ENCODE measurements at places on chromosomes 16 and 17.

DNA sequence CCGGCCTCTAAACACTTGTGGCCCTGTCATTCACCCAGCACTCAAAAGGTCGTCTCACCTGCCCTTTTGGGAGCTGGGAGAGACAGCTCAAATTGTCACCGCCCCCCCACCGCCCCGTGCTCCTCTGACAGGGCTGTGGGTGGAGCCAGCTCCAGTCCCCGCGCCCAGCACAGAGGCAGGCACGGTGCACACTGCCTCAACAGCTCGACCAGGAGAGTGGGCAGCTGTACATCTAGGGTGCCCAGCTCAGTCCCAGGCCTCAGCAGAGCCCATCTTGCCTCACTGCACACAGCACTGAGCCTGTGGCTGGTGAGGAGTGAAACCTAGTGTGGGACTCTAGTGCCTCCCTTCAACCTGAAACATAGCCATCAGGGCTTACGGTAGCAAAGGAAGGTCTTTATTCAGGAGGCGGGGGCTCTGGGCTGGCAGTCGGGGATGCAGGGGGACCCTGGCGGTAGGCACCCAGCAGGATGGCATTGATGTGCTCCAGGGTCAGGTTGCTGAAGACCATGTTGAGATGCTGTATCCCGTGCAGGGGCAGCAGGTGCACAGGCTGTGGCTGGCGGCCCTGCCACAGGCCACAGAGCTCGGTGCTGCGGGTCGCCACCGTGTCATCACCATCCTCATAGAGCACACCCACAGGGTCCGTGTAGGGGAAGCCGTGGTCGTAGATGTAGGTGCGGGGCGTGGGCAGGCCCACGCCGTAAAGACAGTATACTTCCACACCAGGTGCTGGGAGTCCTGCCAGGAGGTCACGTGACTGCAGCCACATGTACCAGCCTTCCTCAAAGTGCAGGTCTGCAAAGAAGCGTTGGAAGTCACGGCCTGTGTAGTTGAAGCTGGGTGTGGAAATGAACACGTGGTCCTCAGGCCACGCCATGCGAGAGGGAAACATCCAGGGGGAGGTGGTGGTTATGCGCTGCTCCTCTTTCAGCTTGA, 3.1 kb upstream of the PSMB10 start:
- peak; percentile 37 for DNase-seq

- no peak for DNase-seq
These were observed 69.7 kb downstream of the NLK start for GRCh38 chr17:28112181-28112580.

DNA sequence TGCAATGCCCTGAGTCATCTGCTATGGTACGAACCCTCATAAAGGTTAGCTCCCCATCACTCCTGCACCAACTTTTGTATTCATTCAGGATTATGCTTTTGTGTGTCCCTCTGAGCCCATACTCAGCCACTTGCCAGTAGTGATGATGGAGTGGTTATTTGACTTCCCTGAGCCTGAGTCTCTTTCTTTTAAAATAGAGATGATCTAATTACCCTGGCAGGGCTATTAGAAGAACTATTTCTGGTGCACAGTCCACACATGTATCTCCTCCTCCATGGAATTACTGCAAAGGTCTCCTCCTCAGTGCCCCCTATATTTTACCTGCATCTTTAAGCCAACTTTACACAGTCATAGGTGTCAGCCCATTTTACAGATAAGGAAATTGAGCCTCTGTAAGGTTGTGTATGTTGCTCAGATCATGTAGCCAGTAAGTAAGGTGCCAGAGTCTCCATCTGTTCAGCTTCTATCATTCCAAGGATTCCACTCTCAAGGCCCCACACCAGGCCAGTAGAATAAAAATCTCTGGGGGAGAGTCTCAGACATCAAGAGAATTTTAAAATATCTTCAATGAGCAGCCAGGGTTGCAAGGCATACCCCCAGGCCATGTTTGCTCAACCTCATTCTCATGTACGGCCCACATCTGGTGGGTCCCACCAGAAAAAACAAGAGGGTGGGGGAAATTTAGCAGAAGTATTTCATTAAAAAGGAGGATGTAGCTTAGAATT, 333.7 kb upstream of the HSBP1 start:
- DNase-seq = no peak

- DNase-seq = no peak
These were observed 148.6 kb downstream of the KIF2B start for GRCh38 chr17:53971361-53971760.

GRCh38 chr17:16446338-16446983, 31.1 kb downstream of the TRPV2 start:
- DNase-seq = no peak

GRCh38 chr16:65948361-65948760, 418.1 kb upstream of the CDH5 start:
- DNase-seq = no peak

GRCh38 chr16:80347900-80348299, 192.9 kb upstream of the DYNLRB2 start:
- DNase-seq = no peak

DNA sequence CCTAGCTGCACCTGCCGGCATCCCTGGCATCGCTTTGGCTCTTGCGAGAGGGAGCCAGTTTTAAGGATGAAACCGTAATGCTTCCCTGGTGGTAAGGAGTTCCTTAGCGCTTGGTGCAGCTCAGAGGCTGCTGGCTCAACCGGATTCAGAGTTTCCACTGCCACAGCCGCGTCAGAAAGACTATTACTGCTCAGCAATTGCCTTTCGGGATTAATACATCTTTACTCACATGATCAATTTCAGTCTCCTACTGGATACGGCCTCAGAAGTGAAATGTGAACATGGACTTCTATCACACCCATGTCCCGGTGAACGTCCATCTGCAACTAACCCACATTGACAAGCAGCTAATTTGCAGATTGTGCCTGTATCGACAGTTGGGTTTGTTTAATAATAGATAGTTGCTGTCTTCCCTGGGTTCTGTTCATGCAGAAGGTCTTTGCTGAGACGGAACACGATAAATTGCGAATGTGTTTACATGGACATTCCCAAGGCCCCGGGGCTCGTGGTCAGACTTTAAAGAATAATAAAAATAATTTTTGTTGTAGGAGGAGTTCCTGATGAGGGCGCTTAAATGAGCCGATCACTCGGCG, 175.4 kb downstream of the ENGASE start:
- no peak for DNase-seq

GRCh38 chr16:27721531-27722181, 171.7 kb downstream of the KATNIP start:
- DNase-seq = no peak

DNA sequence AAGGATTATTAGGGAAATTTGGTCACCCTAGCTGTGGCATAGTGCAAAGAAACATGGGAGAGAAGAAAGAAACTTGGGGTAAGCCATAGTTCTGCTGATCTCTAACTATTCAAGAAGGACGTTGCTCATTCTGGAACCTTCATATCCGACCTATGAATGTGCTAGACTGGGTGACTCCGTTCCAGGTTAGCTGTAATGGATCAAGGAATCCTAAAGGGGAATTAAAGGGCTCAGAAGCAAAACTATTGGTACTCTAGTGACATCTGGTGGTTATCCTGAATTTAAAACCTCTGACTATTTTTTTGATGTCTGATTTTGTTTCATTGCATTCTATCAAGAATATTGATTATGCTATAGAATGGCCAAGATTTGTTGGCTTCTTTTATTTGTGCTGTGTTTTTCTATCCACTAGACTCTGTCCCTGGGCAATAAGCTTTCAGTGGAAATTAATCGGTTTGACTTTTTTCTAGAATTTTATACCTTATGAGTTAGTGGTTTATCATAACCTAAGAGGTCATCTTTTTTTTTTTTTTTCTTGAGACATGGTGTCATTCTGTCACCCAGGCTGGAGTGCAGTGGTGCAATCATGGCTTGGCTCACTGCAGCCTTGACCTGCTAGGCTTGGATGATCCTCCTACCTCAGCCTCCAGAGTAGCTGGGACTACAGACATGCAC, 19.5 kb downstream of the PCTP start:
- DNase-seq = no peak

GRCh38 chr17:29352146-29352545, 38.0 kb upstream of the TAOK1 start:
- DNase-seq = no peak

- DNase-seq = no peak
These were observed 19.8 kb downstream of the HOXB1 start for GRCh38 chr17:48510761-48511604.

DNA sequence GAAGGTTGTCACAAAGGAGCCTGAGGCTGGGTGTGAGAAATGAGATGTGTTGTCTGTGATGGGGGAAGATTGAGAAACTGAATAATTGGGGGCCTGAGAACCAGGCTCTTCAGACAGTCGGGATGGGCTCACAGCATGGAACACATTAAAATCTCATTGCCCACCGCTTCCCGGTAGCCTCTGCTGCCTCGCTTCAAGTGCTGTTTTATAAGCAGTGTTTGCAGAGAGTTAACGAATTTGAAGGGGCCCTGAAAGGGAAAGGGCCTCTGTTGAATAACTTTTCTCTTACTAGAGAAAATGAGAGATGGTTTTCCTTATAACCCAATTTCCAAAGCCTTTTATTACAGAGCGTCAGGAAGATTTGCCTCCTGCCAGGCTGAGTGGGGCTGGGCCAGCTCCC, 258.8 kb upstream of the ASIC2 start:
- no peak for DNase-seq

- no peak for DNase-seq
These were observed 746 bp downstream of the HS3ST2 start for GRCh38 chr16:22814711-22815105.

GRCh38 chr17:32276171-32276601, 10.6 kb downstream of the RHBDL3 start:
- no peak for DNase-seq

GRCh38 chr16:88779406-88780141, 5.4 kb downstream of the PIEZO1 start:
- DNase-seq = no peak

- DNase-seq = no peak
These were observed 53.7 kb downstream of the IQCK start for GRCh38 chr16:19771796-19772195.

- no peak for DNase-seq
These were observed 7.0 kb upstream of the CBFA2T3 start for GRCh38 chr16:88983771-88984687.

DNA sequence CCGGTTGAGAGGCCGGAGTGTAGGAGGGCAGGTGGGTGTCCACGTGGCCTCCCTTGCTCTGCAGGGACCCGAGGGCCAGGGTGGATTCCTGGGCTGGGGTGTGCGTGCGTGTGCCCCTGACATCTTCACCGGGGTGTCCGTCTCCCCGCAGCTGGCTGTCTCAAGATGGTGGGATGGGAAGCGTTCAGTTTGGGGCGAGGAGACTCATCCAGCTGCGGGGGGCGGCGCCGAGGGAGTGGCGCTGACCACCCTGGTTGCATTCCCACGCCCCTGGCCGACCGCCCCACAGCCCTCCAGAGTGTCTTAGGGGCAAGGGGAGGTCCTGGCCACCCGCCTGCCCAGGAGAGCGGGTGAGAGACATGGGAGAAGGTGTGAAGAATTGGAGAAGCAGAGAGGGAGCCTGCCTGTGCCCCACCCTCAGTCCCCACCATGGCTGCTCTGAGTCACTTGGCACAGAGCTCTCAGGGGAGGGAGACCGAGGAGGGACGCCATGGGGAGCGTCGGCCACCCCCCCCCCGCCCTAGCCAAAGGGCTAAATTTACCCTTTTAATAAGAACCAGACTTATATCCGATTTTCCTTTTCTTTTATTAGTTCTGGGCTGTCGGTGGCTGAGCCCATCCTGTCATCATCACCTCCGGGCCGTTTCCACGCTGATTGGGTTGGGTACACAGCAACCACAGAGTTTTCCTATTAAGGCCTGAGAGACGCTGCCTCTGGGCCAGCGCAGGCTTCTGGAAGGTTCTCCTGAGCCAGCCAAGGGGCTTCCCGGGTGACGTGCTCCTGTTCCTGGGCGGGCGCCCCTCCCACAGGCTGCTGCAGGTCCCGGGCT, 22.0 kb downstream of the BAHCC1 start:
- DNase-seq = no peak

- no peak for DNase-seq
These were observed 12.1 kb upstream of the HSD3B7 start for GRCh38 chr16:30972872-30973271.

DNA sequence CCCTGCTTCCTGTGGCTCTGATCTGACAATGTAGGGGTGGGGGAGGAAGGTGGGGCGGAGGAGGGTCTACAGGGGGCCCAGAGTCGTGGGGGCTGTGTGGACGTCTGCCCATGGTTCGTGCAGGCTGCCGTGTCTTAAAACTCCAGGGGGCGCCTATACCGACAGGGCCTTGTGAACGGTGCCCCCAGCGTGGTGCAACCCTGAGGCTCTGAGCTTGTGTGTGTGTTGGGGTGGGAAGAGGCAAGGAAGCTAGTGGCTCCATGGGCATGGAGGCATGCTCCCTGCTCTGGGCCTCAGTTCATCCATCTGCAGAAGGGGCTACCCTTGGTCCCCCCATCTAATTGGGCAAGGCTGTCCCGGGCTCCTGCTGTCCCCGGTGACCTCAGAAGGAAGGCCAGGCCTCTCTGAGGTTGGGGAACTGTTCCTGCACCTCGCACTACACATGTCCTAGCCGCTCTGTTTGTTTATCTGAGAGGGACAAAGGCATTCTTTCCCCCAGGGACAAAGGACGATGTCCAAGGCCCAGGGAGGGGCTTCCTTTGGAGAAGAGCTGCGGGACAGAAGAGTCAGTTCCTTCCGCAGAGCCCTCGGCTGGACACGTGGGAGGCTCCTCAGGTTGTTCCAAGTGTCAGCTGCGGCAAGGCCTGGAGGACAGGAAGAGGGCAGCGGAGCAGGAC, 13.5 kb downstream of the CA4 start:
- no peak for DNase-seq

DNA sequence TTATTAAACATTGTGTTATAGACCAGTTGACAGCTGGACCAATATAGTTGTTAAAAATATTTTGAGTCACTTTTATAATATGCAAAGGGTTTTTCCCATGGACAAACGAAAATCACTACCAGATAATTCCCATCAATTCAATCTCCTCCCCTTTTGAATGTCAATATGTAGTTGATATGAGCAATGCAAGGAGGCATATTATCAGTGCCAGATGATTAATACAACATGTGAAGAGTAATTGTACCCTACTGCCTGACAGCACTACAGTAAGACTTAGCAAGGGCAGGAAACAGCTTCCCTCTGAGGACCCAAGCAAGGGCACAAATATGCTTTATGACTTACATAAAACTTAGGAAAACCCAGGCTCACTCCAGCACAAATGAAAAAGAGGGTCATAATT, 17.3 kb downstream of the KANSL1 start:
- DNase-seq = no peak

- DNase-seq = no peak
These were observed 44.8 kb upstream of the NOG start for GRCh38 chr17:56548661-56549060.

DNA sequence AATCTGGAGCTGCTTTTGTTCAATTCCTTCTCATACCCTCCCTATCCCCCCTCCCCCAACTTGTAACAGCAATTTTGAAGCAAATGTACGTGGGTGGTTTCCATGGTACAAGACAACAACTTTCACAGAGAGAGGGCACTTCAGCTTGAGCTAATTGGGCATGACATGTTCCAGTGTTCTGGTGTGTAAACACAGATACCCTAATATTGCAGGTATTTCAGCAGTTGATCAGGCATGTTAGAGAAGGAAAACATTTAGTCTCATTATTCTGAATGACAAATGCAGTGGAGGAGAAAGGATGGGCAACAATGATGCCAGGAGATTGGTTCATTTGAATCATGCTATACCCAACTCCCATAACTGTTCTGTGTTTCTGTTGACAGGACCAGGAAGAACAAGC, 137.5 kb downstream of the TRIM37 start:
- DNase-seq = no peak
